ENCODE measurements at places on chromosomes 4 and X.

DNA sequence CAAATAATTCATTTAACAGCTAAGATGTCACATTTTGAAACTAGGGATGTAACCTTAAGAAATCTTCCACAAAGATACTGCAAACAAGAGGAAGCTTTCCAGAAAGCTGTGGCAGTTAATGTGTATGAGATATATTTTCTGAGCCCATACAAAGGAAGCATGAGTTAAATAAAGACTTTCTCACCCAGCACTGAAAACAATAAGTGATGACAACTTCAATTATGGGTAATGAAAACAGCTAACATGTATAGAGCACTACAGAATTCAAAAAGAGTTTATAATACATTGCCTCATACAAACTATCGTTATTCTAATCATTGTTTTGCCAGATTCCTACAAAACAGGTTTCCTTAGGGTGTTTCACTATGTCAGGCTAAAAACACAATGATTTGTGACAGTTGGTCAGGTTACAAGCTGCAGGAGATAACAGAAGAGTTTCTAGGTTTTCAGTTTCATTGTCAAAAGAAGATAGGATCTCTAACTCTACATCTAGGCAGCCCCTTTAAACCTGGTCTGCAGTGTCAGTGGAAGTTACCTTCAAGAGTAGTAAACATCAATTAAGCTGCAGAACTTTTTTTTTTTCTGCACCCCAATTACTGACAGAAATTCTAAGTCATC, 618.1 kb upstream of the ADGRL3 start:
- DNase-seq = no peak

GRCh38 chr4:126794363-126794762, 838.4 kb upstream of the INTU start:
- no peak for DNase-seq

DNA sequence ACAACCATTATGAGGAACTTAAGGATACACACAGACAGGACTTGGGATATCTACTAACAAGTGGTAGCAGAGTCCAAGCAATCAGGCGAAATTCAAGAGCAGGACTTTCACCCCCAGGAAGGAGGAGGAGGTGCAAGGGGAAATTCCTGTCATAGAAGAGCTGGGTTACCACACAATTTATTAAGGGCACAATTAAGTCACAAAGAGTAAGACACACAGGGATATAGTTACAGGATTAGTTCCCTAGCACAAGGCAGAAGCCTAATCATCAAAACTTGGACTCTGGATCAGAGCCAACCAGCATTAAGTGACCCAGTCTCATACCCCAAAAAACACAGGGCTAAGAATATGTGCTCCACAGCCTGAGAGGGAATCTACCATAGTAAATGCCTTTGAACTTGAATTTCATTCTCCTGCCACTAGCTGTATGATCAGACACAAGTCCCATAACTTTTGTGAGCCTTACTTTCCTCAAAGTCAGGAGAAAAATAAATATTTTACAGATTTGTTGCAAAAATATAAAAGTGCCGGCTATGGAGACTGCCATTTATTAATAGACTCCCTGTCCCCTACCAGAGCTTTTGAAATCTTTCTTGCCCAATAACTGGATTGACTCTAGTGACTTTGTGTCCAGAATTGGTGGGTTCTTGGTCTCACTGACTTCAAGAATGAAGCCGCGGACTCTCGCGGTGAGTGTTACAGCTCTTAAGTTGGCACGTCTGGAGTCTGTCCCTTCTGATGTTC, 87.0 kb downstream of the SYNPO2 start:
- DNase-seq = no peak

DNA sequence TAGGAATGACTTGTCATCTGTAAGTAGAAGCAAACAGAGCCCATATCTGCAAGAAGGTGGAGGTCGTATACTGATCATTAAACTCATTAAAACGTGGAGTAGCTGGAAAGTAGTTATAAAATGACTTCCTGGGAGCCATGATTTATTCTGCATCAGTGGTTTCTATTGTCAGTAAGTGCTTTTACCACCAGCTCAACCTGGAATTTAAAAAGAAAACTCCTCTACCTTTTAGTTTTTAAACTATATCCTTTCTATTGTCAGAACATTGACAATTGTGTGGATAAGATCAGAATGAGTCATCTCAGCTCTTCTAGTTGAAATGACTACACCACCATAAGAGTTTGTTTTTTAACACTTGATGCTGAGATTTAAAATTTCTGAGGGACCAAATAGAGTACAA, 651.2 kb upstream of the GALNT7 start:
- DNase-seq = no peak

DNA sequence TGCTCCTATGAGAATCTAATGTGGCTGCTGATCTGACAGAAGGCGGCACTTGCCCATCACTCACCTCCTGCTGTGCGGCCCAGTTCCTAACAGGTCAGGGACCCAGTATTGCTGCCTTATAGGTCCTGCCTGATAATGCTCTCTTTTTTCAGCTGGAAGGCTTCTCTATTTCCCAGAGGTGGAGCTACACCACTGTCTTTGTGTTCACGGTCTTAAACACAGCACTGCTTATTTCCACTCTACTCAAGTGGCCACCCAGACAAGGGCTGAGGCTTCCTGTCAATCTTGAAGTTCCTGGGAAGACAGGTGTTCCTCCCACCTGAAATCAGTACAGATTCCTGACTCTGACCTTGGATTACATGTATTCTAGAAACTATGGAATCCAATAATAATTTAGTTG, 270.6 kb downstream of the NR3C2 start:
- no peak for DNase-seq

GRCh38 chr4:19947349-19947748, 304.4 kb upstream of the SLIT2 start:
- no peak for DNase-seq

DNA sequence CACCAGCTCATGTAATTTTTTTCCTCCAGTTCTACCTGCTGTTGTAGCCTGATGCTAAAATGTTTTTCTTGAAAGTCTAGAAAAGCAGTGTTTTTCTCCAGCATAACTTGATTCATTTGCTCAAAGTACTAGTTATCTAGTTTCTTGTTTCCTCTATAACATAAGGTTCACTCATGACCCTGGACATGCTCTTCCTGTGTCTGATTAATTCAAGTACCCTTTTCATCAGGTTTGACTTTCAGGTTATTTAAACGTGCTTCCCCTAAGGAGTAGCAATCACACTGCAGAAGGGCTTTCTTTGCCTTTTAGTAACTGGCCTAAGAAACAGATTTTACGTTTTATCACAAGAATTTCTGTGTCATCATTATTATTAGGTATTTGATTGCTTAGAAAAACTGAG, 66.8 kb upstream of the EGFL6 start:
- no peak for DNase-seq

DNA sequence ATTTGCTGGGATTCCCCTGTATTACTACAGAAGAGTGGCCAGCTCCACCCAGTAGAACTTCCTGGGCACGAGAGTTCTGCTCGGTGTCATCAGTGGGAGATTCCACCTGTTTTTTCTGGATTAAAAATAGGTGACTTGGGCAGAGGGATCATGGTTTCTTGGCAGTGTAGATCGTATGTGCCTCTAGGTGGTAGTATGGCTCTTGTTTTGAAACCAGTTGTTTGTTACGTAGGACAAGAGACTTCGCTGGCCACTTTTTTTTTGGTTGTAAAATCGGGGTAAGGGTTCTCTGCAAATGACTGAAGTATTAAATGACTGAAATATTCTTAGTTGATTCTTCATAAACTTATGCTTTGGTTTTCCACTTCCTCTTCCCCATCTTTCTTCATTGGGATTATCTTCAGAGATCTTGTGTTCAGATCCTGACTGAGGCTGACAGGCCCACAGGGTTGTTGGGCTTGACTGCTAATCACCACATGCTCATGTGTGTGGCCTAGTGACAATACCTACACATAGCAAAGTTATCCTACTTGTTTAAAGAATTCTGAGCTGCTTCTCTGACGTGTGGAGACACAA, 43.8 kb upstream of the WDR1 start:
- no peak for DNase-seq

GRCh38 chr4:138788267-138788790, 227.3 kb upstream of the NOCT start:
- DNase-seq = no peak

GRCh38 chr4:41930139-41930831, 4.9 kb upstream of the TMEM33 start:
- DNase-seq = no peak

DNA sequence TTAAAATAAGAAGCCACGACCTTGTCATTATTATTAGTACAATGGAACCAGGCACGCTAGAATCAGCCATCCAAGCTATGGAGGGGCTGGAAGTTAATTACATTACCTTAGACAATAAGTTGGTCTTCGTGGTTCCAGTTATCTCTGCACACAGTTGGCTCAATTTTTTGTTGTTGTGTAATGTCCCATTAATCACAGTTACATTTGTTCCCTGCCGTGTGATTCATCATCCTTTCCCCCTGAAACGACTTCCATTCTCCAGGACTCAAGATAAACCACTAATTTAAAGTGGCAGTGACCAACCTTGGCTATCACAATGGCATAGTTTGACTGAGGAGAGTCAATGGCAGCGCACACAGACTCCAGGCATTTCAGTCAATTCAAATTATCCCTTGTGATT, 905.0 kb downstream of the RAB28 start:
- no peak for DNase-seq

- DNase-seq = peak; percentile 66
These were observed at the start of gene RTL5 for GRCh38 chrX:72131317-72132294. Gene RTL5 (minus strand): TSS chrX:72131915.

DNA sequence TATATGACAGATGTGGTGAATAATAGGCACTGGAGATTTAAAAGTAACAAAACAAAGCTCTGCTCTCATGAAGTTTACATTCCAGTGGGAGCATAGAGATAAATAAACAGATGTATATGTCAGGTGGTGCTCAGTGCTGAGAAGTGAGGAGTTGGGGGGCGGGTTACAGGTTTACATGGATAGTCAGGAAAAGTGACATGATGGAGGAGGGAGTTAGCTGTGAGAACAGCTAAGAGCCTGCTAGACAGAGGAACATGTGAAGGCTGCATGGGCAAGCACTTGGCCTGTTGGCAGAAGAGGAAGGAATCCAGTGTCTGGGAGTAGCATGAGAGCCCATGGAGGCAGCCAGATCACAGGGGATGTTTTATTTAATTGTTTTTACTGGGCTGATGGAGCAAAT, 10.2 kb upstream of the TMEM156 start:
- DNase-seq = no peak

DNA sequence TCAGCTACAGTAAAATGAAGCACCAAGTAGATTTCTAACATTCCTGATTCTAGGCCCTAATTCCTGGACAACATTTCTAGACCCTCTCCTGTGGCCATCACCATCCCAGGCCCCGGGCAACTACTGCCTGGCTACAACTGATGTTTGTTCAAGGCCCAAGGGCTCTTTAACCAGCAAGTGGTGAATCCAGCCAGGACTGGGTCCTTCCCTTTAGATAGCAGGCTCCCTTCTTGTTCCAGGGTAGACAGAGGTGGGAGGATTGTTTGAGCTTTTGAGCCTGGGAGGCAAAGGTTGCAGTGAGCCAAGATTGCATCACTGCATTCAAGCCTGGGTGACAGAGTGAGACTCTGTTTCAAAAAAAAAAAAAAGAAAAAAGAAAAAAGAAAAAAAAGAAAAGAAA, 12.7 kb upstream of the AADAT start:
- DNase-seq = no peak

- DNase-seq = no peak
These were observed 216.3 kb upstream of the PCDH18 start for GRCh38 chr4:137748616-137749015.

- DNase-seq = no peak
These were observed 28.9 kb upstream of the MID1 start for GRCh38 chrX:10649265-10649664.

GRCh38 chrX:64350521-64350920, 44.7 kb downstream of the MTMR8 start:
- DNase-seq = no peak

GRCh38 chrX:119482041-119482440, 13.8 kb downstream of the SLC25A5 start:
- no peak for DNase-seq

- peak; percentile 65 for DNase-seq
These were observed 111.5 kb downstream of the AFAP1 start for GRCh38 chr4:7828011-7828720.
